Stimulated activated CD4-positive, alpha-beta T cell treated with anti-CD3 and anti-CD28 coated beads, Interleukin-4, amount 100 ng/mL, for 48 hours (primary cell): ENCODE measurements at places on chromosomes 7 and 10.

DNA sequence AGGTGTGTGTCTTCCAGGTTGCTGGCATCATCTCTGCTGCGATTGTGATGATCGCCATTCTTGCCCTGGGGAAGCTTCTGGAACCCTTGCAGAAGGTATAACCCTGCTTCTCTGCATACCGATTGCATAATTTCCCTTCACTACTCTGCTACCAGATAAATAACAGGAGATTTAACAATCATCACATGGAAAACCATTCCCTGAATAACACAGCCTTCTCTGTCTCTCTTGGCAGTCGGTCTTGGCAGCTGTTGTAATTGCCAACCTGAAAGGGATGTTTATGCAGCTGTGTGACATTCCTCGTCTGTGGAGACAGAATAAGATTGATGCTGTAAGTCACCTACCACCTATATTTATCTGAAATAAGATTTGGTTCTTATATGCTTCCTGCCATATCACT lies 33.8 kb downstream of the SLC26A4 start:
- DNase-seq = no peak

DNA sequence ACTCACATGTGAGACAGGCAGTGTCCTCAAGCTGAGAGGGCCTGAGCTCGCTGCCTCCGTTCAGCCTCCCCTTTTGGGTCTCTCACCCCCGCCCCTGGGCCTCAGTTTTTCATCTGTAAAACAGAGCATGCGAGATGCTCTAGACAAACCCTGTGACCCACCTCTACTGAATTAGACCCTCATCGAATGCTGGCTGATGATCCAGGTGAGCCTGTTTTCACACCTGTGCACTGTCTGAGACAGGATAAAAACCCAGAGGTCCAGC lies 102.1 kb downstream of the PDGFA start:
- no peak for DNase-seq

DNA sequence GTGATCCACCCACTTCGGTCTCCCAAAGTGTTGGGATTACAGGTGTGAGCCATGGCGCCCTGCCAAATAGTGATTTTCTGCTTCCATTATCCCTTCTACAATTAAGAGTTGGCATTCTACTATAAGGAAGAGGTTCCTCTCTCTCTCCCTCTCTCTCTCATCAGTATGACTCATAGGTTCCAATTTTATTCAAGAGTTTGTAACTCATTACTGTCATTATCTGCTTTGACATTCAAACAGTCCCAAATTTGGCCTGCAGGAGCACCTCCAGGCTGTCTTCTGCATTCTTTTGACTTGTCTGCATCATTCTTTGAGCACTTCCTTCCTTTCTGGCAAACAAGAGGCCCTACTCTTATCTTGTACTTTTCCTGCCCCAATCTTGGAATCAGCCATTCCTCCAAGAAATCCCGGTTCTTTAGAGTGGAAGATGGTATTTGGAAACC lies 33.2 kb upstream of the CALU start:
- DNase-seq = no peak

DNA sequence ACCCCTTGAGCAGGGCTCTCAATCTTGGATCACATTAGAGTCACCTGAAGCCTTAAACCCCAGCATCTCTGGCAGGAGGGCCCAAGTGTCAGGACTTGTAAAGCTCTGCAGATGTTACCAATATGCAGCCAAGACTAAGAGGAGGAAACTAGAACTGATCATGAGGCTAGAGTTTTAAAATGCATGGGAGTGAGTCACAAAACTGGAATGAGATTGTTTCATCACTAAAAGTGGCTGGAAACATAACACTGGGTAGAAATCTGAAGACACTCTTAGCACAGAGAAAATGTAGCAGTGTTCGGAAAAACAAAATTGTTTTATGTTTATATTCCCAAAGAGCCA lies 63.3 kb upstream of the GHITM start:
- DNase-seq = no peak

DNA sequence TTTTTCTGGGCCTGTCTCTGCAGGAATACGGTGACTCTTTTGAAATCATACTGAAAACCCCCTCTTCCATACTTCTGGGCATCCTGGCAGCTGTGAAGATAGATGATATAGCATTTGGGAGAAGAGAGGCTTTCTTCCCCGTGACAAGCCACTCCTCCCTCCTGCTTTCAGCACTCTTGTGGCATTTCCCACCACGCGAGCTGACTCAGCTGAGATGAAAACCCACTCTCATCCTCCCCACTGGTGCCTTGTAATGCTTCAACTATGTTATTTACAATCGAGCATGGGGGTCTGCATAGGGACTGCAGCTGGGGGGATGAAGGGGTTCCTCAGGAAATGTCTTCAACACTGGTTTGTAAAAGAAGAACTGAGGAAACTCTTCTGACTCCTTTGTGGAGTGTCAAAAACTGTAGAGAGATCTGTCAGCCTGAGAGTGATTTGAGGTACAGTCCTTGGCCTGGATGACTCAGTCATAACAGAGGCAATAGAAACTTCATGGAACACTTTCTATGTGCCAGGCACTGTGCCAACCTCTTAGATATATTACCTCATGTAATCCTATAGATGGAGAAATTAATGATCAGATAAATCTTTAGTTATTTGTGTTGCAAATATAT lies 1.7 kb upstream of the TBATA start:
- peak; percentile 10 for DNase-seq

GRCh38 chr7:5429857-5430611 lies 6.4 kb upstream of the TNRC18 start:
- DNase-seq = no peak

- DNase-seq = no peak
Measured at GRCh38 chr7:16267953-16268820, 153.2 kb downstream of the CRPPA start.

DNA sequence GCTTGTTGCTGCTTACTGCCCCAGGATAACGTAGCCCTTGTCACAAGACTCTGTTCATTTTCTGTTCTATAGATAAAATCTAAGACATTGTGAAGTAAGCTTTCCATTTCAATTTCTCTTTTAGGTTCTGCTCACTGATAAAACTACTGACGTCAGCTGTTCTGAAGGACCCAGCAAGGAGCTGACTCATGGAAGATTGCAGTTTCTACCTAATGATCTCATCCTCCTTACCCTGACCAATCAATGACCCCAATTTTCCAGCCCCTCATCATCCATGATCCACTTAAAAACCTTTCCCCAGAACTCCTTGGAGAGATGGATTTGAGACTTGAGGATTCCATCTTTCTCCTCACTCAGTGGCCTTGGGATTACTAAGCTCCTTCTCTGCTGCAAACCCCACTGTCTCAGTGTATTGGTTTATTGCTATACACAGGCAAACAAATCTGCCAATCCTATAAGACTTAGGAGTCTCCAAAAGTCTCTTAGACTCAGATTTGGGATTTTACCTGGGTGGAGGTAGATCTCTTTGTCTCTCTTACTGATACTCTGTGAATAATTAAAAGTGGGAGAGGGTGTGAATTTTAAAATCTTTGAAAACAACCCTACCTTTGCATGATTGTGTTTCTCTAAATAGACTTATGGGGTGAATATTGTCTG lies 109.2 kb upstream of the TRIM24 start:
- no peak for DNase-seq

DNA sequence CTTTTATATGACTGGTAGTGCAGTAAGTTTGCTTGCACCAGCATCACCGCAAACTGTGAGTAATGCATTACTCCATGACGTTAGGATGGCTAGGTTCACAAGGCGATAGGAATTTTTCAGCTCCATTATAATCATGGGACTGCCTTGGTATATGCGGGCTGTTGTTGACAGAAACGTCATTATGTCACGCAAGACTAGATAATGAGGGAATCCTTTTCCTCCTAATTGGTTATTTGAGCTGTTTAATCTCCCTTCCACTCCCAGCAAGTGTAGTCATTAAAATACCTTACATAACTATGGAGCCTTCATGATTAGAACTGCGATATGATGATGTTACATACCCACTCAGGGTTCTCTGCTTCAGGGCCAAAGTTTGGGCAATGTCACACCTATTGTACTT lies 17.3 kb downstream of the KLLN start:
- no peak for DNase-seq
